ENCODE measurements at places on chromosomes 4 and X. TPM values are rescaled to one million over a fixed set of nuclear protein-coding genes. Genes with fewer than 3 reads are reported as not detected.

Gene GAGE12J
- polyA plus RNA-seq = not detected

Gene CWH43
- polyA plus RNA-seq = 0.11 TPM

Gene ZCCHC18
- polyA plus RNA-seq = 1.8 TPM

Gene DUSP9
- polyA plus RNA-seq = 0.22 TPM

Gene GRPR
- 0.66 TPM for polyA plus RNA-seq

Gene LPAR4
- polyA plus RNA-seq = 49.3 TPM

Gene HSFX1
- polyA plus RNA-seq = 2.3 TPM
